AG20443 (cell line): ENCODE measurements at places on chromosomes 4 and X.
A peak's percentile ranks its signal among the peaks of the same experiment; 100 is the strongest.

DNA sequence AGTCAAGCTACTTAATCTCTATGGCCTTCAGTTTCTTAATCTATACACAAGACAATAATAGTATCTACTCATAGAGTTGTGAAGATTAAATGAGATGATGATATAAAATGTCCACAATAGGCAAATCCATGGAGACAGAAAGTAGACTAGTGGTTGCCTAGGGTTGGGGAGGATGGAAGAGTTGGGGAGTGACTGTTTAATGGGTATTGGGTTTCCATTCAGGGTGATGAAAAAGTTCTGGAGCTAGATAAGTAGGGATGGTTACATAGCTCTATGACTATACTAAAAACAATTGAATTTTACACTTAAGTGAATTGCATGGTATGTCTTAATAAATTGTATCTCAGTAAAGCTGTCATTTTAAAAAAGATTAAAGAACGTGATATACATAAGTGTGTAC, 35.7 kb downstream of the BCORL1 start:
- no peak for DNase-seq

- DNase-seq = no peak
Observed at GRCh38 chr4:118740869-118741268, 55.7 kb downstream of the METTL14 start.

- DNase-seq = no peak
Observed at GRCh38 chr4:44761306-44761705, 35.0 kb upstream of the GNPDA2 start.

- DNase-seq = no peak
Observed at GRCh38 chrX:78923198-78924015, 21.8 kb upstream of the P2RY10 start.

DNA sequence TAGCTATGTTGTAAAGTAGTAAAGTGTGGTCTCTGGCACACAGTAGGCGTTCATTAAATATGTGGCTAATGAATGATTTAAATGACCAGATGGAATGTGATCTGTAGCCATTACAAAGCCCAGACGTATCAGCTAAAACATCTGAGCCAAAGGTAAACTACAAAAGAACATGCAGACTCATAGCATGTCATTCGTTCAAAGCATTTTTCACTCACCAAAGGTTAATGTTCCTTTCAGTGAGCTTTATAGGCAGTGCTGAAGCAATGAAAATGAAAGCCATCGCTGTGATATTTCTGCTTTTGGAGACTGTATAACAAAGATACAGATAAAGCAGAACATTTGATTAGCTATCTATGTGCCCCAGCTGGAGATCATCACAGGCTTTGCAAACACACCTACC, 50.5 kb downstream of the F9 start:
- no peak for DNase-seq

GRCh38 chrX:14948691-14949090, 75.5 kb downstream of the MOSPD2 start:
- DNase-seq = no peak

DNA sequence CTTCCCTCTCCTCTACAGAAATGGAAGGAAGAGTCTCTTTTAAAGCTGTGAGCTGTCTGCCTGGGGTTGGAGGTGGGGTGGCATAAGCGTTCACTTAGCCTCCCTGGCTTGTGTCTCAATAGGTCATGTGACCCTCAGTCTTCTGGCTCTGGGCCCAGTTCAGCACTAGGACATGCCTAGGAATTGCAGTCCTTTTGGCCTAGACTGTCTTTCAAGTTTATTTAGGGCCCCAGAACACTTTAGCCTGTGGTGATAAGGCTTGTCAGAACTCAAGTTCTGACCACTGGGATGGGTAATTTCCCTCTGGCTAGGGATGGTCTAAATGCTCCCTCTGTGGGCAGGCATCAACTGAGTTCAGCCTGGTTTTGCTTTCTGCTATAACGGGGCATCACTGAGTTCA, 34.3 kb upstream of the ARMCX4 start:
- no peak for DNase-seq

GRCh38 chrX:44898411-44899221, 25.6 kb downstream of the KDM6A start:
- DNase-seq = no peak

- no peak for DNase-seq
Observed at GRCh38 chr4:112201915-112202505, 29.6 kb upstream of the AP1AR start.

DNA sequence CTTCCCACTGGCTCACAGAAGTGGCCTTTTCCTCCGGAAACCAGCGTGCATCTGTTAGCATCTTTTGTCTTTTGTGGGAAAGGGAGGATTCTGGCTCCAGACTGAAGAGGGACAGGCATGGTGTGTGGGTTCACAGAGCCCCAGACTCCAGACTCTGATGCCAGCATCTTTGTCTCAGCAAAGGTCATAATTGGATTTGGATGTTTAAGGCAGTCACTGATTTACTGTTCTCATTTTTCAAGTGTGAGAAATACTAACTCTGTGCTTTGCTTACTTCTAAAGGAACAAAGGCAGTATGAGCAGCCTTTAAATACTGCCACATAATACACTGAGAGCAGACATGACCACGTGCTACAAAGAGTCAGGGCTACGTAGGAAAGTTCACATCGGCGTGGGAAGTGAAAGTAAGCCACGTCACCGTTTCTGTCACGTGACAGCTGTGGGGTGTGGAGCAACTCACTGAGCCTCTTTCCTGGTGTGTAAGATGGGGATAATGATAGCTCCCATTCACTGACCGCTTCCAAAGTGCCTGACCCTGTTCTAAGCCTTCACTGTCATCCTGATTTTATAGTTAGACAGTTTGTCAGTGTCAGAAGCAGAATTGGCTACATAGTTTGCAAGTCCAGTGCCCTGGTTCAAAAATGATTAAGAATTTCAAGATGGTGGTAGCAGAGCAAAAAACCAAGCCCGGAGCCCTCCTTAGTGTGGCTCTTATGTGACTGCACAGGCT, 24.8 kb upstream of the TMSB4X start:
- peak; percentile 78 for DNase-seq

GRCh38 chrX:70552130-70552704, 107.6 kb downstream of the DLG3 start:
- no peak for DNase-seq

GRCh38 chrX:48831909-48832291, 3.5 kb downstream of the PCSK1N start:
- DNase-seq = no peak

DNA sequence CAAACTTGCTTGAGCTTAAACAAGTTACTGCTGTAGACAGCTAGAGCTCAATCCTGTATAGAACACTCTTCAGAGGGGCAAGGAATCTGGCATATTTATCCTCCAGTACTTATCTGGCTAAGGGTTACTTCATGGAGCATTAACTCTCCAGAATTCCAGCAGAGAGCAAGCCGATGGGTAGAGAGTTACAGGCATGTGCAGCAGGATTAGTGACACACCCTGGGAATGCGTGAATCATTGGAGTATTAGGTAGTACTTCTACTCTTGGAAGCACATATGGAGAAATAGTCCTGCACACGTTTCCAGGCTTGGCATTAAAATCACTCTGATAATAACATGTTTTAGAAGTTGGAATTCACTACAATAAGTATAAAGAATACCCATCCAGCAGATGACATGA, 35.4 kb downstream of the GRXCR1 start:
- no peak for DNase-seq

DNA sequence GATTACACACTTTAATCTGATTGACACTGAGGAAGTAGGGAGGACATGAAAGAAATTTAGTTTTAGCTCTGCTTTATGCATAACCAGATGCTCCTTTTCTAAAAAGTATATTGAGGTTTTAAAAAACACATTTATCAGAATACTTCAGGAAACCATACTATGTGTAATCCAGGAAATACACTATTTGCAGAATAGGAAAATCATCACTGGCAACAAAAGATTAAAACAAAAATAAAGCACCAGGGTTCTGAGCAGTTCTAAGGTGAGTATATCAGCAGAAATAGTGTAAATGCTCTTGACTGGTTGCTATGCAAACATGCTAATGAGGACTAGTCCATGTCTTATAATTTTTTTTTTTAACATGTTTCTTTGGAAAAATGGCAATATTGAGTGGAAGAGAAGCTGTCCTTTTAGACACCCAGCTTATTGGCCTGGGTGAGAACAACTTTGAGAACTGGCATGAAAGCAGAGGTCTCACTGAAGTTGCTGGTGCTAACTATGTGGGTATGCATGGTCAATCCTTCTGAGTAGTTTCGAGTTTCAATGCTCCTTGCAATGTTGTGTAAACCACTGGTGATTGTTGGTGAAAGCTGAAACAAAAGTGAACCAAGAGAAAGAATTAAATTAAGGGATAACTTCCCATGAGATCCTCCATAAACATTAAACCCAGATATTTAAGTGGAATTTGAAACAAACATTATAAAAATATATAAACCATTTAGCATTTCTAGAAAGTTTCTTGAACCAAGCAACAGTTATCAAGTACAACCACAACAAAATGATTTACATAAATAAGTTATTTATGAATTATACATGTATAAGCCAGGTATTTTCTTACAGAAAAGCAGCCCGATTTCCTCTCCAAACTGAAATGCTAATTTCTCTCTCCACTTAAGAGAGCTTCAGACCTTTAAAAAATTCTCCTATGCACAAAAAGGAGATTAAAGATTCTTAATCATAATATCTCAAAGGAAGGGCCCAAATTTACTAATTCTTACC, 20.4 kb upstream of the SCD5 start:
- no peak for DNase-seq

DNA sequence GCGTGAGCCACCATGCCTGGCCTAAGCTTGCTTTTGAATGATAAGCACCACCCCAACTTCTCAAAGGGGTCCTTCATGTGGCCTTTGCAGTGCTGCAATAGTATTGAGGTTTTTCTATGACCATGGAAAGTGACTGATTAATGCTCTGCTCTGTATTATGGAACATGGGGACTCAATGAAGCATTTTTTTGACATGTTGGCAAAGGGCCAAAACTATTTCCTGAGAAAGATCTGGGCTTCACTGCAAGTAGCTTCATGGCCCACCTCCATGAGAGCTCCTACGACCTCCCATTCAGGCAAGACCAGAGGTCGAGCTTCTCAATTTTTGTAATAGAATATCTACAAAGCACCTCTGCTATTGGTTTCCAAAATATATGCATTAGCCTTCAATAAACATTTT, 16.7 kb upstream of the SEPTIN6 start:
- DNase-seq = no peak

DNA sequence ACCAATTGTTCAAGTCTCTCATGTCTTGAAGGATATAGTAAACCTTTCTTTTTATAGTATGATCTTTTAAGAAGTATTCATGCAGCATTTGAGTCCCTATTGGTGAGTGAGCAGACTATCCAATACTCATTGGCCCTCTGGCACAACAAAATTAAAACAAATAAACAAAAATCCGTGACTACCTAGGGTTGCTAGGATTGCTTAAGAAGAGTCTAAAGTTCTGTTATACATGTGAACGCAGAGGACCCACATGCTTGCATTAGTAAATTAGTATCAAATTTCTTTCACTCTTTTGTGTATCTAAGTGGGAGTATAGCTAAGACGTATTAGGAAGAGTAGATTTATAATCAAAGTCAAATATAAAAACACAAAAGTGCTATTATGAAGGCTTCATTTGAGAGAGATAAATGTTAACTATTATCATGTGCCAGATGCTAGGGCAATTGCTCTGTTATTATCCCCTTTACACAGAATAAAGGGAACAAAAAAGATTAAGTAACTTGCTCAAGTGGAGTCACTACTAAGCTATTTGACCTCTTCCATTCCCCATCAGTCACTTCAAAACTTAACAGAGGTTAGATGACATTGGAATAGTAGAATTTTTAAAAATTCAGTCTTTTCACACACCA, 29.2 kb upstream of the LARP1B start:
- no peak for DNase-seq

DNA sequence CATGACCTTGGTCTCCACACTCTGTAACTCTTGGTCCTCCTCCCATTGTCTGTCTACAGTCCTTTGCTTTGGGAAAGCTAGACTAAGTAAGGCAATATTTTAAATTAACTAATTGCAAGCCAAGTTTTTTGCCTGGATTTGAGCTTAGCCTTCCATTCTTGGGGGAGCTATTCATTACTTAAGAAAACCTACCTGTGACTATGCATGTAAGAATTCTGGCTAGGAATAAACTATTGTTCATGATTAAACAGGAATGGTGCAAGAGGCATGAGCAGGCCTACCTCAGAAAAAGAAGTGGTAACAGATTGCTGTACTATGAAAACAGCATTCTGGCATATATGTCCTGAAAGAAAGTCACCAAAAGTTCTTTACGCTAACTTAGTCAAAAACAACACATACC, 309.4 kb downstream of the MAPK10 start:
- DNase-seq = no peak

GRCh38 chr4:70405765-70406164, 8.0 kb downstream of the OPRPN start:
- DNase-seq = no peak

GRCh38 chr4:64158648-64159326, 250.5 kb downstream of the TECRL start:
- DNase-seq = peak; percentile 34

DNA sequence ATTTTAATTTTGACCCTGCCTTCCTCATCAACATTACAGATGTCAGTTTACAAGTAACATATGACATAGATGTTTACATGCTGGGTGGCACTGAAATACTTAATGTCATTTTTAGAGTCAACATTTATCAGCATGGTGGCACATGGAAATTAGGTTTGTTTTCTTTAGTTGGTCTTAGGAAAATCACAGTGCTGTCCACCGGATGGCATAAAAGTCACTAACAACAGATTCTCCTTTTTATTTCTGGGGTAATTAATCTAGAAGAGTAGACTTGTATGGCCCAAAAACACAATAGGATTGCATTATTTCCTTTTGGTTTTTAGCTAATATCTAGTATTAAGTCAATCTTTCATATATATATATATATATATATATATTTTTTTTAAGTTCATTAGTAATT, 88.6 kb upstream of the HHIP start:
- DNase-seq = no peak

DNA sequence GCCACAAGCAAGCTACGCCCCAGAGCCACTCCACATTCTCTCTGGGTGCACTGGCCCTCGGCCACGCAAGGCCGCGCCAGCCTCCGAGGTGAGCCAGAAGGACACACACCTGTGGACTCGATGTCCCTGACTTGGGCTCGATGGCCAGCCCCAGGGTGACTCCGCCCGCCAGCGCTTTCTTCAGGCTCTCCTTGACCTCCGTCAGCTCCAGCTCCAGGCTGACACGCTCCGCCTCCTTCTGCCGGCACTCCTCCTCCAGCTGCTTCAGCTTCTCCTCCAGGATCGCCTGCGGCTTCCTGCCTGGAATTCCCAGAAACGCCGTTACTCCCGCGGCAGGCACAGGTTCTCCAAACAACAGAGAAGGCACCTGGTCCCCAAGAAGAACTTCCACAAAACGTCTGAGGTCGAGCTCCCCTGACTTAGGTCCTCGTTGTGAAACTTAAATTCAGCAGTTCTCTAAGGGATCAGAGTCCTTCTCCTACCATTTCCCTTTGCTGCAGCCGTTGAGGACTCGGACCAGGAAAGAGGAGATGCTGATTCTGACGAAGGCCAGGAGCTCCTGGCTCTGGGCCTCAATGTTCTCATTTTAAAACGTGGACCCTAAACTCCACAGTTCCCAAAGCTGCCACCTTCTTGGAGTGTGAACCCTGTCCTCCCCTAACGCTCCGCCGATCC, 166.8 kb downstream of the AFAP1 start:
- DNase-seq = no peak

- DNase-seq = no peak
Observed at GRCh38 chr4:101972791-101973190, 182.3 kb downstream of the BANK1 start.

GRCh38 chrX:9465380-9466123, 694 bp downstream of the TBL1X start:
- DNase-seq = peak; percentile 23
